ENCODE measurements at places on chromosomes 11 and 22.

GRCh38 chr11:26896719-26897118 is 97.2 kb upstream of the FIBIN start:
- DNase-seq: no peak

GRCh38 chr11:2093575-2094353 is 45.4 kb downstream of the IGF2 start:
- no peak for DNase-seq

- no peak for DNase-seq
Observed at GRCh38 chr11:83611031-83611430, 324.9 kb upstream of the CCDC90B start.

DNA sequence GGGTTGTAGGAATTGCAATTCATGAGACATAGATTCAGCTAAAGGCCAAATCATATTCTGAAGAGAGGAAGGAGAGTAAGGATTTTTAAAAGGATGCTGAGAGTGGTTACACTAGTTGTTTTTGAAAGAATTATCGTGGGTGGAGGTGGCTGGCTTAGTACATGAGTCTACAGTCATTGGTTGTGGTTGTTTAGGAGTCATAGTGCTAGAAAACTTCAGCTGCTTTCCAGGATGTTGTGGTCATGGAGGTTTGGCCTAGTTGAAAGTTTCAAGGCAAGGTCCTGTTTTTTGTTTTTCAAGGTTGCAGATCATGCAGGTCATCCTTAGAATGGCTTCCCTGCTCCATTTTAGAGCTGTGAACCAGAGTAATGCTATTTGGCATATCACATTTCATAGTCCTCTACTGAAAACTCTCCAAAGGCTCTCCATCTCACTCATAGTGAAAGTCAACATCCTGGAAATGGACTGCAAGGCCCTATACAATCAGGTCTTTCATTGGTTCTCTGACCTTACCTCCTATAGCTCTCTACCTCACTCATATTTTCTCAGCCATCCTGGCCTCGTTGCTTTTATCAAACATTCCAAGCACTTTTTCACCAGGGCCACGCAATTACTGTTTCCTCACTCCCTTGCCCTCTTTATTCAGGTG is 26.1 kb upstream of the ZBTB44 start:
- no peak for DNase-seq

DNA sequence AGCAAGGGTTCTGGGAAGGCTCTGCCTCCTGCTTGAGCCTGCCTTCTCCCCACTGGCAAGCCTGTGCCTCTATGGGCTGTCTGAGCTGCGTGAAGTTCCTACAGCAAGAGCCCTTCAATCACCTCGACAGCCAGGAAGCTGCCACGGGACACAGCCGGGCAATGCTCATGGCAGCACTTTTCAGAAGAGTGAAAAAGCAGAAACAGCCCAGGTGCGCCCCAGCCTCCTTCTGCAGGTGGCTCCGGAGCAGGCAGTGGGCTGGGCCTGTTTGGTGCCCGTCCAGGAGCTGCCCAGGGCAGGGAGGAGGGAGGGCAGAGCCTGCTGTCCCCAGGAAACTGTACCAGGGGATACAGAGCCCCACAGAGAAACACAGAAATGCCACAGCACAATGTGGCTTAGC is 24.6 kb upstream of the COMT start:
- DNase-seq: no peak

DNA sequence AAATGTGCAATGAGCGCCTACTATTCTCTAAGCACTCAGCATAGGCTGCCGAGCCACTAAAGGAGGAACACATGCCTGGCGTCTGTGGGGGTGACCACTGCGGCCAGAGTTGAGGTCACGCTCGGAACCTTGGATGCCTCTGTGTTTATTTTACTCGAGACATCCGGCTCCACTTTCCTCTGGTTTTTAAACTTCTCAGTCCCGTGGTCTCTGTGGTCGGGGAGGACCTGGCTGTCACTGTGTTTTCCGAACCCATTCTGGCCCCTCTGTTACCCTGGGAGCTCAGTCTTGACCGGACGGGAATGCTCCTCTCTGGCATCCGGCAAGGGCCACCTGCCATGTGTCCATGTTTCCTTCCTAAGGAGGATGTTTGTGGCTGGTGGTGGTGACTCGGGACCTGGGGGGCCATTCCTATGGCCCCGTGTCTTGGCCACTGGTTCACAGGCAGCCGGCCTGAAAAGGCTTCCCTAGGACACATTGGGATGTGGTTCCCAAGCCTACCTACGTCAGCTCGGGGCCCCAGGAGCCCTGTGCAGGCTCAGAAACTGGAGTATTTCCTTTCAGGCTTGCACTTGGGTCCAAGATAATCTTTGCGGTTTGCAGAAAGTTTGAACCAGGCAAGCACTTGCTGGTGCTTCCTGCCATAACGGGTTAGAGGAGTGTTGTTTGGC is 46.7 kb upstream of the PARVG start:
- DNase-seq: no peak

DNA sequence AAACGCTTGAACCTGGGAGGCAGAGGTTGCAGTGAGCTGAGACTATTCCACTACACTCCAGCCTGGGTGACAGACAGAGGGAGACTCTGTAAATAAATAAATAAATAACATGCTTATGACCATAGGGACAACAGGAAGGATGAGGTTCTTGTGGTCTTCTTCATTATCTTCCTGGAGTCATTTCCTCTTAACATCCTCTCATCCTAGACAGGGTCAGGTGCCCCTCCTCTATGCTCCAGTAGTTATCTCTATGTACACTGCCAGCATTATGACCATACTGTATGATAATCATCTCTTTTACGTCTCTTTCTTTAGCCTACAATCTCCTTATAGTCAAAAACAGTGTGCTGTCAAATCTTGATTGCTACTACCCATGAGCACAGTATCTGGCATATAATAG is 17.7 kb downstream of the RAB30 start:
- no peak for DNase-seq

DNA sequence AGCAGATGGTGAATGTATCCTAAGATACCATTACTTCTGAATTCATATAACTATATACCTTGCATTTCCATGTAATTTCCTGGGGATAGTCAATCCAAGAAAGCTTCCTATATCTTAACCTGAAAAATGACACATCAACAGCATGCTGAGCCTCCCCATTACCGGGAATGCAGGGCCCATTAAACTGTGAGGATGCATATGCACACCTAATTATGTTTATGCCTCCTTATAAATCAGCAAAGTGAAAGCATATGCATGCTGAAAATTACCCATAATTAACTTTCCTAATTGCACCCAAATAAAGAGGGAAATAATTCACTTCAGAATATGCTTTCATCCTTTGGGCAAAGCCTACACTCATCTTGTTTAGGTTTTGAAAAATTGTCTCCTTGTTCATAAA is 663.0 kb downstream of the KCNA4 start:
- no peak for DNase-seq

- no peak for DNase-seq
Observed at GRCh38 chr11:20022363-20023081, 137.8 kb downstream of the DBX1 start.
